NCI-H1105 (cell line): ENCODE measurements at places on chromosomes 1 and 21.

DNA sequence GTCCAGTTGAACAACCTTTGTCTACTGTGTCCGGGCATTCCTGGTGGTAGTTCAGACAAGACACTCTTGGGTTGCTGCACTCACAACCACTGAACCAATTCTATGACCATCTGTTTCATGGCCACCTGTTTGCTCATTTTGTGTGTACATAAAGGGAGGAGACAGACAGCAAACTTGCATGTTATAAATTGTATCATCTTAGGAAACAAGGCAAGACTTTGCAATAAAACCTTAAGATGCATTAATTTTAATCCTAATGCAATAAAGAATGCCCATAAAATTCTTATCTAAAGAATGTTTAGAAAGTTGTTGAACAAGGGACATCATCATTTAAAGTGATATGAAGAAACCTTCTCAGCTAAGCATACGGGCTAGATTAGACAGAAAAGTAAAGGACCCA is 34.8 kb downstream of the ADAM30 start:
- no peak for DNase-seq

GRCh38 chr1:95035536-95035935 is 37.2 kb downstream of the ALG14 start:
- no peak for DNase-seq

- no peak for DNase-seq
Measured at GRCh38 chr1:38727684-38728584, 131.6 kb downstream of the RRAGC start.

DNA sequence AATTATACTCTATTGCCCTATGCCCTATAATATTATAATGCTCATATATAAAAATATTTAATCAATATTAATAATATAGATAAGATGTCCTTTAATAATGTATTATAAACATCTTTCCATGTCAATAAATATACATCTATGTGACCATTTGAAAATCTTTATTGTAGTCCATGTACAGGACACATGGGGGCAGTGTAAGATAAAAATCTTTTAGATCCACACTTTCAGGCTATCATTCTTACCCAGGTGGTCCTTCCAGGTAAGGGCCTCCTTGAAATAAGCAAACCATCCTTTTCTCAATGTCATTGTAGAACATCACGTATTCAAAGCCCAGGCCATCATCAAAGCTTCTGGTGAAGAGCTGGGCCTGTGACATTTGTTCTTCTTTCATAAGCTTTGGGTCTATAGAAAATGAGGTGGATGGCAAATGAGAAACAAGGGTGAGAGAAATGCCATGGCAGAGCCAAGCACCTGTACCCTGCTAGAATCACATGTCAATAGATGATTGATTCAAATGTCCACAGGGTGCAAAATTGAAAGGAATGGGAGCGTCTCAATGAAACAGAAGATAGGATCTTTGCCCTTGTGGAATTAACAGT is 20.2 kb downstream of the THEM4 start:
- peak; percentile 17 for DNase-seq

- DNase-seq, result no peak
Measured at GRCh38 chr1:63861052-63861691, 87.4 kb downstream of the ROR1 start.

DNA sequence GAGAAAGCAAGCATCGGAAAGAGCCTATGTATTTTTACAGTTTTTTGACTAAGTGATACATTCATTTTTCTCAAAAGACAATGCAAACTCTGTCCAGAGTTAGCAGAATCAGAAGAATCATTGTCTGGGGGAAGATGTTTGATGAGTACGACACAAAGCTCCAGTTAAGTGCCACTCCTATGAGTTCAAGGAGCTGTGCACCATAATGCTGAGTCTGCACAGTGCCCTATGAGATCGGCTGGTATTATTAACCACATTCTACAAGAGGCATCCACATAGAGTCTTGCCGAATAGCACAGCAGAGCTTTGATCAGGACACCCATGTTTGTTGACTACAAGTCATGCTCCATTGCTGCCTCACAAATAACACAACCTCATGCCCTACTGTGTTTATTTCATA is 54.9 kb upstream of the RAP1GAP start:
- no peak for DNase-seq

DNA sequence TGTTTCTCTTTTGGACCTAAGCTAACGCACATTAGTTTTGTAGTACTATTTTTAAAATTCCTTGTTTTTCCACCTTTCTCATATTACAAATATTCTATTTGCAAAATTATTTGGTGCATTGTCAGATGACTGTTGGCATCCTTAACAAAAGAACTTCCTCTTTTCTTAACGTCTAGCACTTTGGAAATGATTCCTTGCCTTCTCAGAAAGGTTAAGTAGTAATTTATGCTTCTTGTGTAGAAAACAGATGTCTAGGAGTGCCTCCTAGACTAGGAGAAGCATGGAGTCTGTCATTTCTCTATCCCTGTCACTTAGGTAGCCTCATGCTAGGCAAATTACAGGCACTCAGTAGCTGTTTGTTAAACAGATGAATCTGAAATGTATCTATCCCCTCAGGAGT is 64.4 kb downstream of the HSPA13 start:
- no peak for DNase-seq

- no peak for DNase-seq
Measured at GRCh38 chr1:206809504-206810084, 37.3 kb upstream of the IL10 start.

GRCh38 chr1:228364068-228364705 is 42.4 kb downstream of the TRIM11 start:
- DNase-seq, result no peak

DNA sequence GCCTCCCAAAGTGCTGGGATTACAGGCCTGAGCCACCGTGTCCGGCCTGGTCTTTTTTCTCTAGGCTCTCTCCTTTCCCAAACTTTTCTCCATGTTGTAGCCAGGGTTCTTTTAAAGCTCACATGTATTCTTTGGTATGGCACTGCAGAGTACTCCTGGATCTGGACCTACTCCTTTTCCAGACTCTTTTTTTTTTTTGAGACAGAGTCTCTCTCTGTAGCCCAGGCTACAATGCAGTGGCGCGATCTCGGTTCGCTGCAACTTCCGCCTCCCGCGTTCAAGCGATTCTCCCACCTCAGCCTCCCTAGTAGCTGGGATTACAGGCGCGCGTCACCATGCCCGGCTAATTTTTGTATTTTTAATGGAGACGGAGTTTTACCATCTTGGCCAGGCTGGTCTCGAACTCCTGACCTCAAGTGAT is 602 bp upstream of the MED18 start:
- DNase-seq, result no peak

- no peak for DNase-seq
Measured at GRCh38 chr1:184507165-184507564, 120.3 kb downstream of the C1orf21 start.

DNA sequence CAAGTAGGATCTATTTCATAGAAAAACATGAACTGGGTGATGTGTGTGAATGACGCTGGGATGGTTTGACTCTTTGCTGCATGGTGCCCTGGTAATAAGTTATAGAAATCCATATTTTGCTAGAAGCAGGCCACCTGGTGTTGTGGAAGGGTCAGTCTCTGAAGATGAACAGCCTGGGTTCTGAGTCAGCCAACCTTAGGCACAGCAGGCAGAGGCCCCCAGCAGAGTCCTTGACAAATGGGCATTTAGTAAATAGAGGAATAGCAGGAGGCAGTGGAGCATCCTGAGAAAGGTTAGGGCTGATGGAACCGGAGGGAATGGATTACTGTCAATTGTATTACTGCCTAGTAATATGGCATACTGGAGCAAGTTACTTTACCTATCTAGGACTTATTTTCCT is 20.9 kb downstream of the FGGY start:
- no peak for DNase-seq

GRCh38 chr1:41006942-41007865 is 14.3 kb downstream of the SLFNL1 start:
- DNase-seq, result no peak

GRCh38 chr1:67664048-67664447 is 21.0 kb upstream of the GADD45A start:
- DNase-seq, result no peak

DNA sequence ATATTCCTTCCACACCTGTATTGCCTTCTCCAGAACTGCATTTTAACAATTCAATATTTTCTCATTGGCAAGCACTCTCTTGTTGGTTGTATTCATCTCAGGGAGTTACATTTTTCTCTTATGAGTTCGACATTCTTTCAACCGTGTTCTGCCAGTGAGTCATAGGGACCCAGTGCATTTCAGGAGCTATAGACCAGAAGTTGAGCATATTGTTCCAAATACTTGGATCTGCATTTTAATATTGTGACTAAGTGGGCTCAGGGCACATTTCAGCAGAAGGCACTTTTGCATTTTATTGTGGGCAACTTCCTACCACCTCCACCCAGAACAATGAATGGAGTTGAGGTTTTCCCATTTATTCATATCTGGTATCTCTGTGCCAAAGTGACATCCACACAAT is 132.8 kb downstream of the TNFSF18 start:
- DNase-seq, result no peak

- DNase-seq, result no peak
Measured at GRCh38 chr21:37032293-37032692, 25.8 kb downstream of the RIPPLY3 start.

DNA sequence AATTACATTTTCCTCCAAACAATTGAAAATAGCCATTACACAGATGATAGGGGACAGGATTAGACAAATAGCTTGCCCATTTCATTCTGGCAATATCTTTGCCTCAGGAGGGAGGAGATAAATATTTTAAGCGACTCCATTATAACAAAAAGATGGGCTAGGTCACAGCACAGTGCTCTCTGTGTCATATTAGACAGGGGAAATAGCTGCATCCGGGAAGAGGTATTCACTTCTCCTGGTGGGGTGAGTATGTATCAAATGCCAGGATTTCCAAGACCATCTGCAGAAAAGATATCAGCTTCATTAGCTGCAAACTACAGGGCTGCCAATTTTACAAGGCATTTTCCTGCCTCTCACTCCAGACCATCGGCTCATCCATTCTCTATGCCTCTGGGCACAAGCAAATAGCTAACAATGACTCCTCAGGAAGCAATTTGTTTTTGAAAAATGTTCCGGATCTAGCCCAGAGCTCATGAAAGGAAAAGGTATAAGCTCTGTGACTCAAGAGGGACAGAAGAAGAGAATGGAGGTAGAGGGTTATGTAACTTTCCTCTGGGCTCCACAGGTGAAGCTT is 41.9 kb upstream of the ANGPTL7 start:
- DNase-seq, result no peak

- no peak for DNase-seq
Measured at GRCh38 chr1:92949937-92950817, 11.1 kb downstream of the DIPK1A start.

GRCh38 chr1:5887349-5887970 is 104.8 kb downstream of the NPHP4 start:
- DNase-seq, result no peak

DNA sequence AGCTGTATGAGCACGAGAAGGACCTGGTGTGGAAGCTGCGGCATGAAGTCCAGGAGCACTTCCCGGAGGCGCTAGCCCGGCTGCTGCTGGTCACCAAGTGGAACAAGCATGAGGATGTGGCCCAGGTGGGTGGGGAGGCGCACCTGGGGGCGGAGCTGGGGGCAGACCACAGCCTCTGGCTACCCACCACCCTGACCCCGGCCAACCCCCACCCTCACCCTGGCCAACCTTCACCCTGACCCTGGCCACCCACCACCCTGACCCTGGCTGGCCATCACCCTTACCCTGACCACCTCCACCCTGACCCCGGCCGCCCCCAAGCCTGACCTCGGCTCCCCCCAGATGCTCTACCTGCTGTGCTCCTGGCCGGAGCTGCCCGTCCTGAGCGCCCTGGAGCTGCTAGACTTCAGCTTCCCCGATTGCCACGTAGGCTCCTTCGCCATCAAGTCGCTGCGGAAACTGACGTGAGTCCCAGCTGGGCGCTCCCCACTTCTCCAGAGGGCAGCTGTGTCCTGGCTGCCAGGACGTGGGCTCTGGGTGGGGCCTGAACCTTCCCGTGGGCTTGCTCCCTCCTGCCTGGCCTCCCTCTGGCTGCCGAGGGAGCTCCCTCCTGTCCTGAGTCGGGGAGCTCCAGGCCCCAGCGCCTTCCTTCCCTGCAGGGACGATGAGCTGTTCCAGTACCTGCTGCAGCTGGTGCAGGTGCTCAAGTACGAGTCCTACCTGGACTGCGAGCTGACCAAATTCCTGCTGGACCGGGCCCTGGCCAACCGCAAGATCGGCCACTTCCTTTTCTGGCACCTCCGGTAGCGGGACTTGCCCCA is 69.5 kb downstream of the PIK3CD start:
- no peak for DNase-seq

DNA sequence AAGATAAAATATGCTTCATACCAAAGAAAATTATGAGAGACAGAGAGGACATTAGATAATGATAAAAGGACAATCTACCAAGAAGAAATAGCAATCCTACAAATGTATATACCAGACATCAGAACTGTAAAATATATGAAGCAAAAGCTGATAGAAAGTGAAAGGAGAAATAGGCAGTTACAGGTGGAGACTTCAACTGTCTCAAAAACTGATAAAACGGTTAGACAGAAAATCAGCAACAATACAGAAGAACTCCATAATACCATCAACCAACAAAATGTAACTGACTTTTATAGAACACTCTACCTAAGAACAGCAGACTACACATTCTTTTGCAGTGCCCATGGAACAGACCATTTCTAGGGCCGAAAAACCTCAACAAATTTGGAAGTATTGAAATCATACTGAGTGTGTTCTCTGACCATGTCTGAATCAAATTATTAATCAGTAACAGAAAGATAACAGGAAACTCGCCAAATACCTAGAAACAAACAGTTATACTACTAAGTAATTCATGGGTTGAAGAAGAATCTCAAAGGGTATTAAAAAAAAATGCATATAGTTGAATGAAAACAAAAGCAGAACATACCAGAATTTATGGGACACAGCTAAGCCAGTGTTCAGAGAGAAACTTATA is 132.1 kb downstream of the RPS6KC1 start:
- DNase-seq, result no peak

DNA sequence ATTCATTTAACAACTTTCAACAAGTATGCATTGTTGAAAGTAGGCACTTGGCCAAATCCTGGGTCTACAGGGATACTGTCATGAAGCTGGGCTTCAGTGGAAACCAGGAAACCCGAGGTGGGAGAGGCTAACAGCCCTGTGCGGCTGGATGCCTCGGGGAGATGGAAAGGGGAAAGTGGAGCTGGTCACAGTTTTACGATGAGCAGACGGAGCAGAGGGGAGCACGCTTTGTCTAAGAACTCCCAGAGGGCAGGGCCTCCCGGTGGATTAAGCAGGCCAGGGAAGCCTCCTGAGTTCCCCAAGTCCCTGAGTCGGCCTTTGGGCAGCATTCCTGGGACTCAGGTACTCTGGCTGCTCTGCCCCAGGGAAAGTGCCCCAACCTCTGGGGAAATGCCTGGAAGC is 23.8 kb downstream of the STUM start:
- no peak for DNase-seq

GRCh38 chr1:4690951-4691675 is 36.7 kb downstream of the AJAP1 start:
- DNase-seq, result no peak

- DNase-seq, result no peak
Measured at GRCh38 chr1:158055854-158056253, 62.4 kb downstream of the KIRREL1 start.

GRCh38 chr1:14435368-14436023 is 163.0 kb upstream of the KAZN start:
- no peak for DNase-seq

DNA sequence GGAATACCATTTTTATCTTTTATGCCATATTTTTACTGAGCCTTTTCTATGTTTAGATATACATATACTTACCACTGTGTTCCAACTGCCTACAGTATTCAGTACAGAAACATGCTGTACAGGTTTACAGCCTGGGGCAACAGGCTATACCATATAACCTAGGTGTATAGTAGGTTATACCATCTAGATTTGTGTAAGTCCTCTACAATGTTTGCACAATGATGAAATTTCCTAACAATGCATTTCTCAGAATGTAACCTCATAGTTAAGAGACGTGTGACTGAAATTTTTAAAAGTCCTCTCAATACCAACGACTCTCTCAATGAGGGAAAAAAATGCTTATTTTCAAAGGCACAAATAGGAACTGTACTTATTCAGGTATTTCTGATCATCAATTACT is 21.7 kb downstream of the INTS7 start:
- no peak for DNase-seq
